Stimulated activated CD4-positive, alpha-beta T cell treated with anti-CD3 and anti-CD28 coated beads, Interleukin-2, amount 100 ng/mL, for 48 hours (primary cell): ENCODE measurements at places on chromosomes 1 and 21.

- DNase-seq = no peak
Observed at GRCh38 chr1:85398391-85399064, 66.4 kb downstream of the DDAH1 start.

DNA sequence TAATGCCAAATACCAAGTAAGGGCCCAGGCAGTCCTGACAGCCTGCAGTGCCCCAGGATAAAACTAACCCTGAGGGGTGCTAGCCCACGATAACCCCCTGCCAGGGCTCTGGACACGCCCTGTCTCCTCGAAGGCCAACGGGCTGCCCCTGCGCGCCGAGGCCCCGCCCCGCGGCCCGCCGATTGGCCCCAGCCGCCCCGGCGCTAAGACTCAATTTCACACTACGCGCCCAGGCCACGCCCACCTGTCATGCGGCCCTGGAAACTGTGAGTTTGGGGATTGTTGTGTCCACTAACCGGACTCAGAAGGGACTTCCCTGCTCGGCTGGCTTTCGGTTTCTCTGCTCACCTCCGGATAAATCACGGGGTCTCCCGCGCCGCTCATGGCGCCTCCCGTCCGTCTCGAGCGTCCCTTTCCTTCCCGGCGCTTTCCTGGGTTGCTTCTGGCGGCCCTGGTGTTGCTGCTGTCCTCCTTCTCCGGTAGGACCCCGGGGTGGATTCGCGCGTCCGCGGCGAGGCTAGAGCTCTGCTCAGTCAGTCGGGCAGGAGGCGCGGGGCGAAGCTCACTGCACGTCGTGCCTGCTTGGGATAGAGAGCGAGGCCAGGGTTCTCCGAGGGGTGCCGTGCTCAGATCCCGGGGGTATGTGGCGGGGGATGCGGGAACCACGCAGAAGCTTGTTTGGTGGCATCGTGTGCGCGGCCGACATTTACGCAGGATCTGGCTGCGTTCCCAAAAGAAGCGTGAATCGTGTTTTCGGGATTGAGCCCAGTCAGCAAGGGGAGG, at the start of gene CR1L:
Gene CR1L, plus strand, starts transcription at position 282 of the 783 bp plus-strand sequence. Its CDS starts 101 bp downstream, at position 383.
- DNase-seq = peak; percentile 67

DNA sequence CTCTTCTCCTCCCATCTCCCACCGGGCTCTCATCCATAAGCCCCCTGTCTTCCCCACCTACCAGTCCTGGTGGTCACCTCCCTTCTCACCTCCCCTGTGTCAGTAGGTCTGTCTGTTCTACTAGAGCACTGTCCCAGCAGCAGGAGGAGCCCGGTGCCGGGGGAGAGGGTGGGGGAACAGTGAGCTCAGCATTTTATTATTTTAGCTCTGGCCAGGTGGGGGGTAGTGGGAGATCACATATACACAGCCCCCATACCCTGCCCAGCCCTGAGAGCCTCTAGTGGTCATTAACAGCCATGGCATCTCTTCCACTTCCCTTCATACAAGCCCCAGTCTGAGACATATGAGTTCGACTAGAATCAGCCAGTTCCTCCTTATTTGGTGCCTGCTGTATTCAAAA, at the start of gene TMOD4:
Gene TMOD4, minus strand, starts transcription at position 119 of the 400 bp plus-strand sequence. CDS start 1,106 bp downstream, outside the sequence.
- no peak for DNase-seq

GRCh38 chr21:41763996-41764395, 2.9 kb downstream of the RIPK4 start:
- no peak for DNase-seq

DNA sequence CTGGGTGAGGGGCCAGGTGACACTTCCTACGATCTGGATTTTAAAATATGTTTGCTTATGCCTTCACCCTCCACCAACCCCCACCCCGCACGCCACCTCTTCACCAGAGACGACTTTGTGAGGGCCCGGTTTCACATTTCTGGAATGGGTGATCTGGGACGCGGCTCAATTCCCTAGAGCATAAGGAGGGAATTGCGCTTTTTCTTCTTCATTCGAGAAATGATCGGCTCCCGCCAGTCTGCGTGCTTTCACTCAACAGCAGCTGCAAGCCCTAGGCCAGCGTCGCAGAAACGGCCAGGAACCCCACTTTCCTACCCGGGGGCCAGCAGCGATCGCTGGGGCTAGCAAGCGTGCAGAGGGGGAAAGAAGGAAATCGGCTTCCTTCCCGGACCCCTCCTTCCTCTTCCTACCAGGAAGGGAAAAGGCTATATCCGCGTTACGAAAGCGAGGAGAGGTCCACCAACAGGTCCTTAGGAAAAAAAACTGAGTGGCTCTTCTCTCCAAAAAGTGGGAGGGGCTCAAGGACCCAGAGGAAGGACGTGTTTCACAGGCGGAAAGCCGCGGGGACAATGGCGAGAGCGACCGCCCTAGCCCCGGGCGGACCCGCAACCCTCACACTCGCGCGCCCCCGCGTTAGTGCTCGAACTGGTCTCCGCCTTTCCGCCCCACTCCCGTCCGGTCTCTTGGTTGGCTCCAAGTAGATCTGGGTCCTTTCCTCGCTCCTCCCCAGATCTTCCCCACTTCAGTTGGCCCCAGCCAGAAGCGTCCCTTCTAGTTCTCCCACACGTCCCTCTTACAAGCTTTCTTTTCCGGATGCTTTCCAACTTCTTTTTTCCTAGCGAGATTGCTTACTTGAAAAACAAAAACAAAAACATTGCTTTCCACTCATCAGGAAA, 1.1 kb upstream of the ADAMTS1 start:
- no peak for DNase-seq

DNA sequence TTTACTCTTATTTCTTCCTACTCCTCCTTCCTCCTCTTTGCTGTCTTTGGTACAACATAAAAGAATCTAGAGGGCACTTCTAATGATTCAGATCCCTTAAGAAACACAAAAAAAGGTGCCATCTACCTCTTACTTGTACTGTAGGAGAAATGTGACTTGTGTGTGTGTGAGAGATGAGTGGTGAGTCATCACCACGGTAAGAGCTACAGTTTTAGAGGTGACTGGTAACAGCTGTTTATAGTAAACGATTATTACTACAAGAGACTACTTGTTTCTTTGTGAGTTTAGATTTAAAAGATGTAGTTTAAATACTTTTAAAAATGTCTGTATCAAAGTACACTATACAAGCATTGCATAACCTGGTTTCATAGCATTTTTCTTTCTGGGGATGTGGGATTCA, 40.4 kb downstream of the SLC35D1 start:
- no peak for DNase-seq

GRCh38 chr1:62159940-62160348, 34.7 kb upstream of the L1TD1 start:
- DNase-seq = no peak

DNA sequence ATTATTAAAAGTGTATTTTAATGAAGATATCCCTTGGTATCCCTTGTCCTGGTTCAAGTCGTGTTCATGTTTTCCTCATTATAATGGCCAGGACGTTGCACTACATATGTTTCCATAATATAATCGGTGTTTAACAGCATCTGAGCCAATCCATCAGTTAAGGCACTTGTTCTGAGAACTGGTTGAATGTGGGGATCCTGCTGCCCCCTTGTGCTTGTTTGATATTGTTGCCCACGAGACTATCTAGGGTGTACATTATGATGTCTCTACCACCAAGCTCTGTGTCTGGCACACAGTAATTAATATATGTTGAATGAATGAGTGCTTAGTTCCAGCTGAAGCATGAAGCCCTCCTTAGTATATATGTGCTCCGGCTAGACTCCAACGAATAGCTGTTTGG, 193.0 kb downstream of the CACNA1E start:
- DNase-seq = no peak

- no peak for DNase-seq
Observed at GRCh38 chr1:118077331-118078045, 107.5 kb downstream of the SPAG17 start.

GRCh38 chr1:160109686-160110085, 5.9 kb upstream of the ATP1A2 start:
- DNase-seq = no peak

GRCh38 chr1:209775678-209776077, 8.7 kb downstream of the C1orf74 start:
- DNase-seq = no peak

DNA sequence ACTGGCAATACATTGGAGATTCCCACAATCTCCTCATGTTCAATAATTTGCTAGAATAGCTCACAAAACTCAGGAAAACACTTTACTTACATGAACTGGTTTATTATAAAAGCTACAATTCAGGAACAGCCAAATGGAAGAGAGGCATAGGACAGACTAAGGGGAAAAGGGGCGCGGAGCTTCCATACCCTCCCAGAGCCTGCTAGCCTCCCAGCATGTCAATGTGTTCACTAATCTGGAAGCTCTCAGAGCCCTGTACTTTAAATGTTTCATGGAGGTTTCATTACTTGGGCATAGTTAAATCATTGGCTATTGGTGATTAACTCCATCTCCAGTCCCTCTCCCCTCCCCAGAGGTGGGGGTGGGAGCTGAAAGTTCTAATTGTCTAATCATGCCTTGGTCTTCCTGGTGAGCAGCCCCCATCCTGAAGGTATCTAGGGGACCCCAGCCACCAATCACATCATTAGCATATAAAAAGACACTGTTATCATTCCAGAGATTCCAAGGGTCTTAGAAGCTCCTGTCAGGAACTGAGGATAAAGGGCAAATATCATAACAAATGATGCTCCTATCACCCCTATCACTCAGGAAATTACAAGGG, 10.9 kb upstream of the DMRTB1 start:
- DNase-seq = no peak

DNA sequence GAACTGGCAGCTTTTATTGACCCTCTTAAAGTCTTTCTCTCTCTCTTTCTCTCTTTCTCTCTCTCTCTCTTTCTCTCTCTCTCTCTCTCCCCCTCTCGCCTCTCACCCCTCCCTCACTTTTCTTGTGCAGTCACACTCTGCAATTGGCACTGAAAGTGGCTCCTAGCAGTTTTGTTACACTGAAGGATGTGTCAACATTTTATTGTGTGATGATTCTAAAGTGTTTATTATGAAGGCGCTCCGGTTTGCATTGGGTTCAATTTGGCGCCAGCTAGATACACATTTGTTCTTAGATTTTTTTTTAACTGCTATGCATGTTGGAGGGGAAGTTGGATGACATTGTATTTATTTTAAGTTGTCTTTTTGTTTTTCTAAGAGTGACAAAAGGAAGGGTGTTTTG, 64.0 kb upstream of the CHRM3 start:
- DNase-seq = no peak

DNA sequence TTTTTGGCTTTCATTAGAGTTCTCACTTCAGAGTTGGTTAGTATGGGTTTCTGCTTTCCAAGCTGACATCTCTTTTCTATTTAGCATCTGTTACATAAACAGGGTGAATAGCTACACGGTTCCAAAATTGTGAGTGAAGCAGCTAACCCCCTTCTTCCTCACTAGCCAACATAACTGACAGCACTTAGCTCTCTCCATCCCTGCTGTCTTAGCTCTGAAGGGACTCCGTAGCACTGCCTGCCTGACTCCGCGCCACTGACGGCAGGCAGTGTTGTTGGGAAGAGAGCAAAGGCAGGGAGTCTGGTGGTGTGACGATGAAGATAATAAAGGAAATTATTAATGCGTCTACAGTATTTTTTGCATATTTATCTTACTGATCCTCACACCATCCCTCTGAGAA, 247.0 kb downstream of the PTBP2 start:
- no peak for DNase-seq

DNA sequence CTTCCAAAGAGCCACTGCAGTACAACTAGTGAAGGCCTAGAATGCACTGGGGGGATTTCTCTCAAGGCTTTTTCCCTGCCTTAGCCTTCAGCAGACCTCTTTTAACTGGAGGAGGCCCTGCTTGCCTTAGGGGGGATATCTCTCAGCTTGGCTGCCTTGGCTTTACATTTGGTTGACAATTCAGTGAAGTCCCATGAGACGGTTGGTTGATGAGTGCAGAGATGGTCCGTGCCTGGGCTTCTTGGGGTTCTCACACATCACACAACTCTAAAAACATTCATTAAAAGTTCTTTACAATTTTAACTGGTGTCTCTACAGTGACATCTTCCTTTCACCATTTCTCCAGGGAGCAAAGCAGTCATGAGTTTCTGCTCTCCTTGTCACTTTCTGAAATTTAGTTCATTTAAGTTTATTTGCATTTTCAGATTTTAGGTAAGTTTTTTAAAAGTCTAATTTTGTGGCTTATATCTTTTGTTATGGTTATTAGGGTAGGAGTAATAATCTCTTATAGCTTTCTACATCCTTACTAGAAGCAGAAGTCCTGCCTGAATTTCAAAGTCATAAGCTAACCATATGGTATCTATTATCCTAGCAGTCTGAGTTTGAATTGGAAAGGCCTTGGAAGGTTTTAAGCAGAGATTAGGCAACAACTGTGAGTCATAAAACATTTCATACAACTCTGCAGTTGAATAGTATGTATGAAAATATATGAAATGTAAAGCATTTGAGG, 487.6 kb downstream of the DPYD start:
- no peak for DNase-seq

- DNase-seq = no peak
Observed at GRCh38 chr1:10657088-10657847, 139.2 kb downstream of the CASZ1 start.

DNA sequence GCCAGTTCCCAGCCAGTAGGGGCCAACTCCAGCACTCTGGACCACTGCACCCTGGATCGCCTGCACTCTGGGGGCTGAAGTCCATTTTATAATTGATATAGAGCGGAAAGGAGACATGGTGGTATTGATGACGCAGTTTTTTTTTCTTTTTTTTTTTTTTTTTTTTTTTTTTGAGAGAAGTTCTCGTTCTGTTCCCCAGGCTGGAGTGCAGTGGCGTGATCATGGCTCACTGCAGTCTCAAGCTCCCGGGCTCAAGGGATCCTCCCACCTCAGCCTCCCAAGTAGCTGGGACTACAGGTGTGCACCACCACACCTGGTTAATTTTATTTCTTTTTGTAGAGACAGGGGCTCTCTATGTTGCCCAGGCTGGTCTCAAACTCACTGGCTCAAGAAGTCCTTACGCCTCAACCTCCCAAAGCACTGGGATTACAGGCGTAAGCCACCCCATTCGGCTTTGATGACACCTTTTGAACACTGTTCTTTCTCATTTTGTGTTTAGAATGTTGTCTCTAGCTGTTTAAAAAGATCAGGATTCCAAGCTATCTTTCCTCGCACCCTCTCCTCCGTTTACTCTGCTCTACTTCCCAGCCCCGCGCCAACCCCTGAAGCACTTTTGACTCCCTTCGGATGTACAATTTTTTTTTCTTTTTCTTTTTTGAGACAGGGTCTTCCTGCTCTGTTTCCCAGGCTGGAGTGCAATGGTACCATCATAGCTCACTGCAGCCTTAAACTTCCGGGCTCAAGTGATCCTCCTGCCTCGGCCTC, 960 bp downstream of the MX2 start:
- no peak for DNase-seq

GRCh38 chr1:115084902-115085511, 4.3 kb downstream of the TSPAN2 start:
- no peak for DNase-seq

DNA sequence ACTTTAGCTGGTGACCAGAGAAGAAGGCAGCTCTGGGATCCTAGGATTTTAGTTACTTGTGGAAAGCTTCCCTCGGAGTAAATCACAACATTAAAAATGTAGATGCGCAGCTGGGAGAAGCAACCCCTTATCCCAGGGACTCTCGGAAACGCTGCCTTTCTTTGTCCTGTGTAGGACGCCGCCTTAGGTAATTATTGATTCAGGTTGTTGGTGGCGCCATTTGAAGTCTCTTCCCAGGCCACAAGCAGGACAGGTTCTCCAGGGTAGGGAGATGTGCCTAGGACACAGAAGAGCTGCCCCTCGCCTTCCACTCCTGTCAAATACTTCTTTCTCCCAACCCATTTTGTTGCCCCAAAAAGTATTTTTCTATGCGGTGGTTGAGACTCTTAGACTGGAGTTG, 10.3 kb downstream of the SLC37A1 start:
- no peak for DNase-seq
